ENCODE measurements at places on chromosomes 3 and 15. TPM values are rescaled to one million over a fixed set of nuclear protein-coding genes. Genes with fewer than 3 reads are reported as not detected.

- DNase-seq = no peak
- no peaks in the 10 kb centered on the region for H3K36me3 ChIP-seq
- H3K4me3 ChIP-seq = no peak overlapping the region
- H3K4me1 ChIP-seq = peaks cover 14% of the 10 kb centered on the region
Measured at GRCh38 chr3:37702478-37703154, 159.1 kb upstream of the CTDSPL start.

GRCh38 chr3:53259427-53260259, 3.8 kb upstream of the TKT start:
- no peak overlapping the region for H3K27ac ChIP-seq
- no peaks in the 10 kb centered on the region for H3K36me3 ChIP-seq
- H3K27me3 ChIP-seq = no peaks in the 10 kb centered on the region
- no peak overlapping the region for H3K4me3 ChIP-seq
- DNase-seq = no peak

- no peak overlapping the region for H3K4me3 ChIP-seq
- no peak for DNase-seq
- no peaks in the 10 kb centered on the region for H3K4me1 ChIP-seq
- H3K36me3 ChIP-seq = no peaks in the 10 kb centered on the region
- H3K27me3 ChIP-seq = no peaks in the 10 kb centered on the region
- H3K27ac ChIP-seq = no peak overlapping the region
Measured at GRCh38 chr3:181839039-181839915, 127.6 kb downstream of the SOX2 start.

DNA sequence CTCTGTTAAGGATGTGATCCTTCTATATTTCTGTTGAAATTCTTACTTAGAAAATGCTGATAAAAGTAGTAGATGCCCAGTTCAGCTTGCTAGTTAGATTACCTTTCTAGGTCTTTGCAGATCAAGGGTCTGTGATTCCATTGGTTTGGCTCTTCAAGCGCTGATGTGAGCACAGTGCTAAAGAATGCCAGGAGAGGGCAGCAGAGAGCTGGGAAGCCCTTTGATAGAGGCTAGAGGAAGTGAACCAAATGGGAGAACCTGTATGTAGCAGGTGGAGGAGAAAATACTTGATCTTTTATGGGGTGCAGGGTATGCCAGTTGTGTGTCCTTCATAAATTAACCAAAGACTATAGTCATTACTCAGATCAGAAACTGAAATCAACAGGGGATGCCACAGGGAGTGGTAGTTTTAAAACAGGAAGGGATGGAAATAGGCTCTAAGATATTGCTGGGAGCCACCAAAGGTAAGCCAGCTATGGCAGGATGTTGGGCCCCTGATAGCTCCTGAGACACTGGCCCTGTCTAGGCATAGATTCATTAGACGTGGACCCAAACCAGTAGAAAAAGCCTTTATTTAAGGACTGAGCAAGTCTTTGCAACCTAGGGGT, 677.4 kb downstream of the SQOR start:
- no peaks in the 10 kb centered on the region for H3K27me3 ChIP-seq
- no peaks in the 10 kb centered on the region for H3K36me3 ChIP-seq
- H3K4me3 ChIP-seq = no peak overlapping the region
- no peak overlapping the region for H3K27ac ChIP-seq
- peak; percentile 77 for DNase-seq

DNA sequence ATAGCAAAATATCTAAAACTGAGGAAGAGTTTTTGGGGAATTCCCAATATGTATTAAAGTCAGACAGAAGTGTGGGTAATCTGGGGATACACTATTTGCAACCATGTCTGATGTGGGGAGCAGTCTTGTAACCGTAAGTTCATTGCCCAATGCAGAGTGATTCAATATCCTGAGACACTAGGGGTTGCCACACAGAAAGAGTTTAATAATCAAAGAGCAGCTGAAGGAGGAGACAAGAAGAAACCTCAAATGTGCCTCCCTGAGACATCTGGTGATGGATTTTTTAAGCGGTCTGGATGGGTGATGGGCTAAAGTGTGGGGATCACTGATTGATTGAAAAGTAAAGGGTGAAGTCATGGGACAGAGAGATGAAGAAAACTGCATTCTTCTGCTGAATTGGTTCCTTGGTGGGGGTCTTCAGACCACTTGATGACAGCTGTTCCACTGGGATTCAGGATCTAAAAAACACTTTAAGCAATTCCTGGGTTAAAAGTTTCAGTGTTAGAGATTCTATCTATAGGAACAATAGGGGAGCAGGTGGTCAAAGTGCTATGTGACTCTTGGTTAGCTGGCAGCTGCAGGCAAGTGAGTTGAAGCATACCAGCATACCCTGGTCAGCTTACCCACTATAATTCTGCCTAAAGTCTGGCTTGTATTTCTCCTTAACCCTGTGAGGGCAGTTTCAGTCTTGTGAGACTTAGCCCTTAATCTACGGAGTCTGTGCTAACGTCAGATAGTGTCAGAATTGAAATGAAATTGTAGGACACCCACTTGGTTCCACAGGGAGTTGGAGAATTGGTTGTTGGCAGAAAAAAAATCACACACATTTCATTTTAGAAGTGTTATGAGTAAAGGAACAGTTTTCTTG, 425.9 kb upstream of the TGFBR2 start:
- no peak overlapping the region for H3K27ac ChIP-seq
- no peaks in the 10 kb centered on the region for H3K36me3 ChIP-seq
- no peaks in the 10 kb centered on the region for H3K4me1 ChIP-seq
- DNase-seq = no peak

GRCh38 chr3:99508191-99508590, 130.2 kb upstream of the COL8A1 start:
- H3K27ac ChIP-seq = no peak overlapping the region
- H3K4me3 ChIP-seq = no peak overlapping the region
- H3K27me3 ChIP-seq = no peaks in the 10 kb centered on the region
- peaks cover 16% of the 10 kb centered on the region for H3K4me1 ChIP-seq
- no peak for DNase-seq

DNA sequence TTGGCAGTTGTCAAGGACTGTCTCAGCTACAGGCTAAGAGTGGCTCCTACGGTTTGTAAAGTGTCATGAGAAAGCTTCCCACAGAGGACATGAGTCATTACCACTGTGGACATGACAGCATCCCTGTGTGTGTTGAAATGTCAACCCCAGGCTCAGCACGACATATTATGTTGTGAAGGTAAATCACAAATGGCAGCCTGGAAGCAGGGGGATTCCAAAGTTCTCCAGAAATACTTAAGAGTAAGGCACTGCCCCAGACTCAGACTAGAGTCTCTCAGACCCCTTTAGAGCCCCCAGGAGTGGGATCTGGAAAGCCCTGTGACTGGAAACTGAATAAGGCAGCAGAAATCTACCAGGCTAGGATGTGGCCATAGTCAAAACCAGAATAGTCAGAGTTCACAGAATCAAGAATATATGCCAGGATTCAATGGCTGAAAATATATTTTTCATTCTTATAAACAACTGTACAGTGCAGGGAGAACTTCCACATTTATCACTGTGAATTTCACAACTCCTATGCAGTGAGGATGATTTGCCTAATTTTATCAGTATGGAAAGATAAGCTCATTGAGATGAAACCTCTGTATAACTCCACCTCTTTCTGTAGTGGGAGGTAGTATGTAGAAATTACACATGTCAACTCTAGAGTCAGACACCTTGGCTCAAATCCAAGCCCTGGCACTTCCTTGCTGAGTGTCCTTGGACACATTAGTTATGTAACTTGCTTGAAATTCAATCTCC, 237.1 kb upstream of the CFAP20DC start:
- no peaks in the 10 kb centered on the region for H3K4me1 ChIP-seq
- H3K36me3 ChIP-seq = no peaks in the 10 kb centered on the region
- H3K27ac ChIP-seq = no peak overlapping the region
- no peak overlapping the region for H3K4me3 ChIP-seq
- no peak for DNase-seq

DNA sequence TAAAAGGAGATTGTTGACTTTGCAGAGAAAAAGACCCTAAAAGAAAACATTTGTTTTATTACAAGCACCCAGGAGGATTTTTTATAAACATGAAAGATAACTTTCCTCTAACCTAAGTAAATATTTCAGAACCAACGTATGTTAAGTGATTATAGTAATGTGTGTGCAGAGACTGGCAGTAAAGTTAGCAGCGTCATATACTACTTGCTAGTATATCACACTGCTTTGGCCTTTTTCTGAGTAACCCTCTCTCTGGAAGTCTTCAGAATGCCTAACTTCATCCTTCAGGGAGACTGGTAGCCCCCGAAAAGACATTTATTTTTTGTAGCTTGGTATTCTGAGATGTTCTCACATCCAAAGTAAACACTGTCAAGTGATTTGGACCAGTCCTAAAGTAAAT, 17.9 kb downstream of the UBE2E1 start:
- peaks cover 76% of the 10 kb centered on the region for H3K4me1 ChIP-seq
- no peak overlapping the region for H3K4me3 ChIP-seq
- DNase-seq = no peak
- no peaks in the 10 kb centered on the region for H3K36me3 ChIP-seq

- peak; percentile 72 for DNase-seq
- H3K4me3 ChIP-seq = no peak overlapping the region
- H3K4me1 ChIP-seq = peaks cover 7% of the 10 kb centered on the region
- H3K27ac ChIP-seq = no peak overlapping the region
- H3K27me3 ChIP-seq = no peaks in the 10 kb centered on the region
- H3K36me3 ChIP-seq = no peaks in the 10 kb centered on the region
Measured at GRCh38 chr3:111712294-111713167, 117.4 kb upstream of the ZBED2 start.

DNA sequence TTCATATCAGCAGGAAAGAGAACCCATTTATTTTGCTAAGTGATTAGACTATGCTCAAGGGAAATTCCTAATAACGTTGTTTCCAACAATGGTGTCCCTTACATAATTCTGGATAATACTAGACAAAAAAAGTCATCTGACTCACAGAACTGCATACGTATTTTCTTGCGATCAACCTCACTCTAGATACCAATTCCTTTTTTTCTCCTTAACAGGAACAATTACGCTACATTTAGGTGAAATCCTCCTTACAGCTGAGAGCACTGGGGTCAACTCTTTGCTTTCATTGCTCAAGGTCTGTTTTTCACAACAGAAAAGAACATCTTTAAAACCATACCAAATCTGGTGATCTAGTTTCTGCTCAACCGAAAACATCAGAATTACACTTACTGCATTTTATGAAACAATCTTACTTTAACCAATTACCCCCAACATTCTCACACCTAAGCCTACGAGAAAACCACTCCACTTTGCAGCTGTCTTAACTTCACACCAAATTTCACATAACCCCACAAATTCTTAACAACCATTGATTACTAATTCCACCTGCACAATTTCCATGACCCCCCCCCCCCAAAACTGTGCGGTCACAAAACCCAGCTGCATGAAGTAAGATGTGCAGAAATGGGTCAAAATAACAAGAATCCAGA, 61.2 kb upstream of the ICE2 start:
- no peak overlapping the region for H3K27ac ChIP-seq
- peaks cover 19% of the 10 kb centered on the region for H3K4me1 ChIP-seq
- no peak for DNase-seq
- no peaks in the 10 kb centered on the region for H3K27me3 ChIP-seq
- no peak overlapping the region for H3K4me3 ChIP-seq

DNA sequence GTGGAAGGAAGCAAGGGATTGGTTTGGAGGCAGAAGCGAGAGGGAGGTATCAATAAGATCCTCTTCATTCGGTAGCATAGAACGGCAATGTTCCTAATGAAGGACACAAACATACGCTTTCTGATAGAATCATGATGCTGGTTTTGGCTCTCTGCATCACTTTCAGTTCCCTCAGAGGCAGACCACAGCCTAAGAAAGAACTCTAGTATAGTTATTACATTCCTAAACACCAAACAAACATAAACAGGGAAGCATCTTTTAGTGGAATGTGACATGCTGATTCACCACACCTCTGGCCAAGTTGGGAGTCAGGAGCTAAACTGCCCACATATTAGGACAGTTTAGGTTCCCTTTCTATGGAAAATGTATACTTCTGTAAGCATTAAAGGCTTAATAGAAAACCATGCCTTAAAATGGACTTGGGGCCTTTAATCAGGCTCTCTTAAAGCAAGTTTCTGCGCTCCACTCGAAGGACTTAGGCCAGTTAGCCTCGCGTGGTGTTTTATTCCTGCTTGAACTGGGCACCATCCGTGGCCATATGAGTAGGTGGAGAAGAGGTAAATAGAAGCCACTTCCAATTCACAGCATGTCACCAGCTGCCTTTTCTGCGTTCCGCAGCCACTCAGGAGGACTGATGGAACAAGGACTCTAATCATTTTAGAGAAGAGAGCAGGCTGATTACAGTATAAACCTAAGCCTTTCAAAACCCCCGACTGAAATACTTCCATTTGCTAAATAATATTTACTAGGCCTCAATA, 53.7 kb downstream of the CD47 start:
- no peak overlapping the region for H3K4me3 ChIP-seq
- DNase-seq = no peak
- no peaks in the 10 kb centered on the region for H3K4me1 ChIP-seq
- H3K27ac ChIP-seq = no peak overlapping the region
- no peaks in the 10 kb centered on the region for H3K27me3 ChIP-seq
- H3K36me3 ChIP-seq = no peaks in the 10 kb centered on the region

DNA sequence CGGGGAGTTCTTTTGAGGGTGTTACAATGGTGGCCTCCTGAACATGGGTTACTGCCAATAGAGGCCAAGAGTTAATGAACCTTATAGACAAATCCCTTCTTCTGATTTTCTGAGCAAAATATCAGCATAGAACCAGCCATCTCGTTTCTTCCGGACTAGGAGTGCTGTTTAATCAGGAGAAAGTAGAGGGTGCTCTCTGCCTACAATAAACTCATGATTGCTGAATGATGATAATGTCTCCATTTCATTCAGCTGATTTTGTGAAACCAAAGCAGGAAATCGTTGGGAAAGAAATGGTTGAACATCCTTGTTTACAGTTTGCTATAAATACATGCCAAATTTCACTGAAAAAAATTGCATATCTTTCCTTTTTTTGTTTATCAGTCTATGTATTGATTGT, 142.8 kb upstream of the PLSCR5 start:
- H3K4me1 ChIP-seq = peaks cover 7% of the 10 kb centered on the region
- no peak for DNase-seq
- no peak overlapping the region for H3K4me3 ChIP-seq
- H3K27ac ChIP-seq = no peak overlapping the region
- H3K36me3 ChIP-seq = no peaks in the 10 kb centered on the region

GRCh38 chr3:8451696-8452095, 49.9 kb upstream of the LMCD1 start:
- H3K36me3 ChIP-seq = no peaks in the 10 kb centered on the region
- H3K27me3 ChIP-seq = no peaks in the 10 kb centered on the region
- DNase-seq = no peak

- H3K4me1 ChIP-seq = no peaks in the 10 kb centered on the region
- peak; percentile 47 for DNase-seq
- no peak overlapping the region for H3K4me3 ChIP-seq
- no peaks in the 10 kb centered on the region for H3K27me3 ChIP-seq
- no peaks in the 10 kb centered on the region for H3K36me3 ChIP-seq
- no peak overlapping the region for H3K27ac ChIP-seq
Measured at GRCh38 chr15:25715536-25716413, 147.4 kb downstream of the ATP10A start.

GRCh38 chr3:177197727-177198460, 612 bp upstream of the TBL1XR1 start:
- H3K27me3 ChIP-seq = no peaks in the 10 kb centered on the region
- H3K4me1 ChIP-seq = peaks cover 29% of the 10 kb centered on the region
- peak; percentile 81 for DNase-seq
- peak overlapping the region; percentile 99 for H3K4me3 ChIP-seq
- H3K36me3 ChIP-seq = no peaks in the 10 kb centered on the region
- H3K27ac ChIP-seq = peak overlapping the region; percentile 100

The ITIH1 gene
- total RNA-seq = not detected

The GPR149 gene
- not detected for total RNA-seq

The ZCWPW2 gene
- 1.2 TPM for total RNA-seq

The ACAD9 gene
- total RNA-seq = 40.5 TPM

The ARPP21 gene
- total RNA-seq = 0.83 TPM

The AP4E1 gene
- total RNA-seq = 8.3 TPM

The SYNPR gene
- total RNA-seq = 0.16 TPM

The CXCR6 gene
- 0.49 TPM for total RNA-seq

The VGLL4 gene
- 26.4 TPM for total RNA-seq

The SPATA12 gene
- total RNA-seq = not detected

The STRIT1 gene
- total RNA-seq = not detected
